MM.1S (cell line): ENCODE measurements at places on chromosomes 4 and X.

DNA sequence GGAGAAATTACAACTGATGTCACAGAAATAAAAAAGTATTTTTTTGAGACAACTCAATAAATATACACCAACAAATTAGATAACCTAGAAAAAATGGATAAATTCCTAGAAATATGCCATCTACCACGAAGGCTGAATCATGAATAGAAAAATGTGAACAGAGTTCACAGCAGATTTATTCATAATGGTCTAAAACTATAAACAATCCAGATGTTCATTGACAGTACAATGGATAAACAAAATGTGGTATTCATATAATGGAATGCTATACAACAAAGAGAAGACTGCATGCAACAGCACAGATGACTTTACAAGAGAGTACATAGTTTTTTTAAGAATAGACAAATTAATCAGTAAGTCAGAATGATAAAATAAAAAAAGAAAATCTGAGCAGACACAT lies 55.2 kb downstream of the CLOCK start:
- no peak for DNase-seq

- no peak for DNase-seq
These were observed 25.6 kb upstream of the MSANTD1 start for GRCh38 chr4:3223346-3223745.

DNA sequence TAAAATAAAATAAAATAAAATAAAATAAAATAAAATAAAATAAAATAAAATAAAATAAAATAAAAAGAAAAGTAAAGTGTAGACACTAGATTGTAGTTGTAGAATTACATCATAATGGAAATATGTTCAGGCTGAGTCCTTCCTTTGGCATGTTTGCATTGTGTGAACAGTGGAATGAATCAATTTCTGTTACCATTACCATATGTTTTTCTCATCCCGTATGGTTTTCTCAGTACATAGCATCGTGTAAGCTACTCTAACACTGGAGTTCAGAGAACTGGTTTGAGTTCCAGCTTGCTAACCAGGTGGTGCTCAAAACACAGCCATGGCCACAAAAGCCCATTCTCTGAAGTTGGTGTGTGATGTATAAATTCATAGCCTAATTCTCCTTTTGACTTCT lies 45.9 kb downstream of the USP11 start:
- no peak for DNase-seq

GRCh38 chrX:111035256-111035655 lies 60.7 kb upstream of the PAK3 start:
- no peak for DNase-seq

- no peak for DNase-seq
These were observed 229.9 kb upstream of the BOD1L1 start for GRCh38 chr4:13857397-13857796.

DNA sequence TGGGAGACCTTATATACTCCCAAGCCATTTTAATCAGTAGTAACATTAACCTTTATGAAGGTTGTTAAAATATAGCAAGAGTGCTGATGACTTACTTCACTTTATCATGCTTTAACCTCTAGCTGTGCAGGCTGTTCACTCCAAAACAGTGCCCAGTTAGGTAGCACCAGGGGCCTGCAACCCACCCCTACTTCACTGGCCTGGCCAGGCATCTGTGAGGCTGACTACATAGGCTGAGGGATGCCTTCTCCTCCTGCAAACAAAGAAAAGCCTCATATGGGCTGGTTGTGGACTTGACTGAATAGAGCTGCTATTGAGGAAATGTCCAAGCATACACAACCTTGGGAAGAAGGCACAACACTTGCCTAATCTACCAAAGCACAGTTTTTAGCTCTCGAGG lies 172.8 kb downstream of the SHROOM3 start:
- no peak for DNase-seq

GRCh38 chrX:48090123-48090522 lies 18.7 kb upstream of the ZNF630 start:
- DNase-seq: no peak

DNA sequence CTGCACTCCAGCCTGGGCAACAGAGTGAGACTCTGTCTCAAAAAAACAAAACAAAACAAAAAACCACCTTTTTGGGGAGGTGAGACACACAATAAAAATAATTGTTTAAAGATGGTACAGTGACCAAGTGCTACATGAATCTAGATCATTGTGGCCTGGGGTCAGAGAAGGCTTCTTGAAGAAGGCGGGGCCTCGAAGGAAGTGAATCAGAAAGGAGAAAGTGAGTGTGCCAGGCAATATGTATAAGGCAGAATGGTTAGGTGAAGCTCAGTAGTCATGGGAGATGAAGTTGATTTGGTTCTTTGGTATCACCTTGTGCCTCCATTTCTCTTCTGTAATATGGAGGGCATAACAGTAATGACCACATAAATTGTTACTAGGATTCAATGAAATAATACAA lies 58.9 kb downstream of the DOCK11 start:
- DNase-seq: no peak

DNA sequence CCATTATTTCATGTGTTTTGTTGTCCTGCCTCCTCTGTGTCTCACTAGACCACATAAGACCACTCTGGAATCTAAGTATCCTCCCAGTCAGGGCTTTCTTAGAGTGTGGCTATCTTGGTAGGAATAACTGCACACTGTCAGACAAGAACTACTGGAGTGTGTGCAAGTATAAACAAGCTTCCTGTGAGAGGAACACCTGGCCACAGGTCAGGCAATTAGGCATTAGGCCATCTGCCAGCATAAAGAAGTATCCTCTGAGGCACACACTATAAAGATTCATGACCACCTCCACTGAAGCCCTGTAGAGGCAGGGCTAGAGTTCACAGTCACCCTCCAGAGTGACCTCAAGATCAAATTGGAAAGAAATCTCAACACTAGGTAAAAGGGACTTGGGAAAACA lies 507.0 kb upstream of the PABPC4L start:
- DNase-seq: no peak
